Epithelial cell of proximal tubule (primary cell): ENCODE measurements at places on chromosomes 2 and 18.

DNA sequence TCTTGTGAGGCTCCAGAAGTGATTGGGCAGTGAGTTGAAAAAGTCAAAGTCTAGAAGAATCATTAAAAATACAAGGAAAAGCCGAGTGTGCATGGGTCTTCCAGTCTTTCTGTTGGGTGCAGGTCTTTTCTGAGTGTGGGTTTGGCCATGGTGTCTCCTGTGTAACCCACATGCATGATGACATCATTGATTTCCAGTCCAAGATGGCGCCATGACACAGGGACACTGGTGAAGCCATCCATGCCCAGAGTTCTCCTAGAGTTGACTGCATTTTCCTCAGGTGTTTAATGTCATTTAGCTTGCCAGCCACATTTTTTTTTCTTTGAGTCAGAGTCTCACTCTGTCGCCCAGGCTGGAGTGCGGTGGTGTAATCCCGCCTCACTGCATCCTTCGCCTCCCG lies 35.9 kb downstream of the SH3BP4 start:
- DNase-seq = no peak

- no peak for DNase-seq
These were observed 27.9 kb downstream of the WDR33 start for GRCh38 chr2:127783101-127783500.

- DNase-seq = no peak
These were observed 83.6 kb downstream of the ACVR1 start for GRCh38 chr2:157792335-157793052.

DNA sequence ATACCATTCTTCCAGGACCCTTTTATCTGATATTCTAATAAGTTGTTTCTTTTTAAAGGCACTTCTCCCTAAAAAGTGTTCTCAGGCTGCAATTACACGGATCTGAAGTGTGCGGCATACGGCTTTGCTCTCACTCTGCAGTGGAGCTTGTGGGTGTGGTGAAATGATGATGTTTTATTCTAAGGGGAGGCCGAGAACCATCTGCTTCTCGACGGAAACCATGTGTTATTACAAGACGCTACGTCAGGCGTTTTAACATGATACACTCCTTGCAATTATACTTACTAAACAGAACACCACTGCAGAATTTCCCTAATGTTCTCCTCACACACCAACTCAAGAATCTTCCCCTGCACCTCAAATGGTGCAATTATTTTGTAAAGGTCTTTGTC lies 34.9 kb upstream of the CTDP1 start:
- DNase-seq = no peak

- DNase-seq = no peak
These were observed 143.6 kb downstream of the CCDC148 start for GRCh38 chr2:158312981-158313380.

- DNase-seq = no peak
These were observed 344.6 kb downstream of the ARHGAP15 start for GRCh38 chr2:143473820-143474219.

GRCh38 chr2:109375656-109376055 lies 238.1 kb downstream of the SEPTIN10 start:
- DNase-seq = no peak

GRCh38 chr18:54772056-54772455 lies 56.2 kb upstream of the RAB27B start:
- DNase-seq = no peak

DNA sequence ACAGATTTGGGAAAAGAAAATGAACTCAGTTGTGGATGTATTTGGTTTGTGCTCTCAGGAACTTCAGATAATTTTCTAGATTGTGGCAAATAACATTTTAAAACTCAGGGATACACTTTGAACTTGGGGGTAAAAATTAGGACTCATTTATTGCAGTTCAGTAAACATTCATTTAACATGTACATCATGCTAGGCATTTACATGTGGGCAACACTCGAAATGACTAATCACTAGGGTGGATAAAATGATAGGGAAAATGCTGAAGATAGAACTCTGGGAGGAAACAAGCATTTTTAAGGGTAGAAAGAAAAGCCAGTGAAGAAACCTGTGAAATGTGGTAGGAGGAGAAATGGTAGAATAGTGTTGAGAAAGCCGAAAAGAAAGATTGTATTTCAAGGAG lies 7.8 kb downstream of the FAM117B start:
- DNase-seq = no peak

GRCh38 chr18:12336171-12336613 lies 28.2 kb downstream of the TUBB6 start:
- DNase-seq = peak; percentile 43

GRCh38 chr2:109324861-109325260 lies 195.9 kb downstream of the SH3RF3 start:
- DNase-seq = no peak

DNA sequence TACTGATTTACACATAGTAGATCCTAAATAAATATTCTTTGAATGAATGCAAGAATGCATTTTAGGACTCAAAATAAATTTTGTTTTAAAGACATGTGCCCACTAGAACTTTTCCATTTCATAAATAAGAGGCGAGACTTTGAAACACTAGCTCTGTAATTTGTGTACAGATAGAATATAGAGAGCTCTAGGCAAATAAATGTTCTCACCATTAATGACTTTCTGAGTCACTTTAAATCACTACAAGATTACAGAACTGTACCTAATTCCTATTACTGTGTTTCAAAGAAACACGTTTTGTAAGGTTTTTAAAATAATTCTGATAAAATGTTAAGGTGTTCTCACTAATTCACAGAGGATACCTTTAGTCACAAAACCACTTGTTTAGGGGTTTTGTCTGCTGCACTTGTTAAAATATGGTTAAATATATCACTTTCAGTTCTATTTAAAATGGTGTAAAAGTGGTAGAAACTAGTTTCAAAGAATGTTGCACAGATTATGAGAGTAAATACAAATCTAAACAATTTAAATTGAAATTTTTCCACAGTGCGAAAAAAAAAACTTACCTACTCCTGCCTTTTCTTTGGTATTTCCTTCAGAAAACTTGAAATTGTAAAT lies 158.7 kb upstream of the ZC3H15 start:
- no peak for DNase-seq

- no peak for DNase-seq
These were observed 38.7 kb upstream of the CREB1 start for GRCh38 chr2:207491086-207491485.

- no peak for DNase-seq
These were observed 272.8 kb upstream of the MMADHC start for GRCh38 chr2:149860276-149860921.

- DNase-seq = no peak
These were observed 66.9 kb upstream of the ITM2C start for GRCh38 chr2:230797515-230798495.

- DNase-seq = no peak
These were observed 5.9 kb downstream of the GEN1 start for GRCh38 chr2:17759805-17760204.

DNA sequence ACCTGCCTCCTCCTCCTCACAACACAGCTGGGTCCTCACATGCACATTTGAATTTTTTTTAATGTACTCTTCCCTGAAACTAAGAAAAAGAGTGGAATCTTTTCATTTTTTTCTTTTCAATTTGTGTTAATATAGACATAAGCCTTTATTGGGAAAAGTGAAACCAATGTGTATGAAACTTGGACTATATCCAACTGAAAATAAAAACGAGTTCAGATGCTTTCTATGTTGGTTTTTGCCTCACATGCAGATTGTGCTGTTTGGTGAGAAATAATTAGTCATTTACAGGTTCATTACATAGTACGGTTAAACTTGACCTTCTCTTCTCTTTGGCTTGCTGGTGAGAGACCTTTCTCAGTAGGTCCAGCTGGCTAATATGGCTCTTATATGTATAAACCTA lies 515.2 kb upstream of the FANCL start:
- no peak for DNase-seq

DNA sequence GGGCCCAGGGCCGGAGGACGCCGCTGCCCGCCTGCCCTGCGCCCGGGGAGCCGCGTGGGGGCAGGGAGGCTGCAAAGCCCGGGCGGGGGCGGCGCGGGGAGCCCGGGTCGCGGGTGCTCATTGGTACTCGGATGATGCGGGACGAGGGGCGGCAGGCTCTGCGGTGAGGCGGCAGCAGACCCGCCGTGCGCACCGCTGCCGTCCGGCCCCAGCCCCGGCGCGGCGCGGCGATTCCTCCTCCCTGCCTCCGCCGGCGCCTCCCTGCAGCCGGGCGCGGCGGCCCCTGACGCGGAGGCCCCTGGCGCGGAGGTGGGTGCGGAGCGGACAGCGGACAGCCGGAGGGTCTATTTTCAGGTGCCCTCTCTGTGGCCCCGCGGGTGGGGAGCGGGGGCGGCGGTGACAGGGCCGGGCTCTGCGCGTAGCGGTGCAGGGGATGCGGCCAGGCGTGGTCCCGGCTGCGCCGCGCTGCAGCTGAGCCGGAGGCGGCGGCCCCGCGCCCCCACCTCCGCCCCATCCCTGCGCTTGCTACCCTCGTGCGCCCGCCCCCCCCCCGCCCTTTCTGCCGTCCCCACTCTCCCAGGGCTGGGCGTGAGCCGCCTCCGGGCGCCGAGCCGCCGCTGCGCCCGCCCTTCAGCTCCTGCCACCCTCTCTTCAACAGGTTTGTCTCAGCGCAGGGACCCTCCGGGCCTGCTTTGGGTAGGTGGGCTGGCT lies 640 bp downstream of the SPTBN1 start:
- DNase-seq = no peak

- DNase-seq = peak; percentile 97
These were observed 228.6 kb upstream of the CHST9 start for GRCh38 chr18:27413495-27414401.

DNA sequence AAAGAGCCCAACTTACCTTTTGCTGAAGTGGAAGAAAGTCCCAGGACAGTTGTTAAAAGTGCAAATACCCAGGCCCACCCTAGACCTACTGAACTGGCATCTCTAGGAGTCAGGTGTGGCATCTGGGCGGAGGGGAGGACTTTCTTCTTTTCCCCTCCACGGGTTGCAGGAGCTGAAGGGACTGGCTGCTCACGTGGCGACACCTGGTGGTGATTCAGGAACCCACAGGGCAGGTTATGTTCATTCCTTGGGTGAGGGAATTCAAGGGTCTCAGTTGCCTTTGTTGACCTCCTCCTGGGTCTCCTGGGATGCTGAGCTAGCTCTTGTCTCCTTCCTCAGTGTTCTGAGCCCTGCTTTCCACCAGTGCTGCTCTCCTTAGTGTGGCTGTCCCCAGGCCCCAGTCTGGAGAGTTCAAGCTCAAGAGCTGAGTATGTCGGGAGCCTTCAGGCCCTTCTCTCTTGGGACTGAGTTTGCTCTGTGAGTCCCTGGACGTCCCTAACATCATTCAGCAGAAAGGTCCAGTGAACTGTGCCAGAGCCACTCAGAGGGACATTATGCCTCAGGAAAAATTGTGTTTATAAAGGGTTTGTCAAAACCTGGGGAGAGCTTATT lies 56.9 kb downstream of the DYSF start:
- no peak for DNase-seq

GRCh38 chr2:198220763-198221610 lies 416.6 kb downstream of the PLCL1 start:
- DNase-seq = no peak

DNA sequence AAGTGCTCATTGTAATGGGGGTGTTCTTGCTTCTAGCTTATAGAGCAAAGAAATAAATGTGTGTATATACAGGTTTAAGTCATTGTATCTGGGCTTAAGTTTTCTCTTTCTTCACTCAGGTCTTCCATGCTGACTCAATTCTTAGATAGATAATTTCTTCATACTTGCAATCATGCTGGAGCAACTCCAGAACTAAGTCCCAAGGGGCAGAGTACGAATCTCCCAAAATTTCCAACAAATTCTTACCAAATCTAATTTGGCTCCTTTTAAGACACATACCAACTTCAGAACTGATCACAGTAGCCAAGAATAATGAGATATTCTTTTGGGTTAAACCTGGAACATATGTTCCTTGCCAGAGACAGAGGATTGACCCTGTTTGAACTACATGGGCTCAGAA lies 4.3 kb upstream of the SPAG16 start:
- no peak for DNase-seq

DNA sequence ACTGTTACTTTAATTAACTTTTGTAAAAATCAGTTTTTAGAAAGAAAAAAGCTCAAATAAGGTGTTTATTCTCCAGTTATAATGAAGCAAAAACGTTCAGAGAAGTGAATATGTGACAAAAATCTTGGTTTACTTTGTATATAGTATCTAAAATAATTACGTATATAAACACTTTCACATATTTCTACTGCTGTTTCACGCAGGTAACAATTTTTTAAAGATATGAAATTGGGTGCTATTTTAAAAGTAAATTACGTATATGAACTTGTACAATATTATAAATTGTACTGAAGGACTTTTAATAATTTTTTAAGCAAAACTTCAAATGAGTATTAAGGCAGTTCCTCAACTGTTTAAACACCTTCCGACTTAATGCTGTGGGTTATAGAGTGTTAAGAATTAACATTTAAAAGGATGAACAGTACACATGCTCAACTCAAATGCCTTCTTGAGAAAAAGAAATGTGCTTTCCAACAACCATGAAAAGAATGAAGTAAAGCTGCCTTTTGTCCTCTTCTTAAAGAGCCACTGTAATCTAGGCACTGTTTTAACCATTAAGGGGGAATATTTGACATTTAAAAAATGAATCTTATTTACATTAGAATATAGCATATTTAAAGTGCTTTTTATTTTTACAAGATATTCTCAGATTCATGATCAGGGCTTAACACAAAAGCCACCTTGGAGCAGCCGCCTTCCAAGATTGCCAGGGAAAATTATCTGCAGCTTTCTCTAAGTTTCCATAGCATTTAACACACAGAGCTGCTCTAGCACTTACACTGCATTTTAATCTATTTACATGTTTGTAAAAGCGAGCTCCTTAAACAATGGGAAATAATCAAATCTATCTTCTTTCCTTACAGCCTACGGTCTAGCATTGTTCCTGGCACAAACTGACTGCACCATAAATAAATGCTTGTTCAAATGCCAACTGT lies 56.5 kb upstream of the CDKL4 start:
- DNase-seq = no peak

DNA sequence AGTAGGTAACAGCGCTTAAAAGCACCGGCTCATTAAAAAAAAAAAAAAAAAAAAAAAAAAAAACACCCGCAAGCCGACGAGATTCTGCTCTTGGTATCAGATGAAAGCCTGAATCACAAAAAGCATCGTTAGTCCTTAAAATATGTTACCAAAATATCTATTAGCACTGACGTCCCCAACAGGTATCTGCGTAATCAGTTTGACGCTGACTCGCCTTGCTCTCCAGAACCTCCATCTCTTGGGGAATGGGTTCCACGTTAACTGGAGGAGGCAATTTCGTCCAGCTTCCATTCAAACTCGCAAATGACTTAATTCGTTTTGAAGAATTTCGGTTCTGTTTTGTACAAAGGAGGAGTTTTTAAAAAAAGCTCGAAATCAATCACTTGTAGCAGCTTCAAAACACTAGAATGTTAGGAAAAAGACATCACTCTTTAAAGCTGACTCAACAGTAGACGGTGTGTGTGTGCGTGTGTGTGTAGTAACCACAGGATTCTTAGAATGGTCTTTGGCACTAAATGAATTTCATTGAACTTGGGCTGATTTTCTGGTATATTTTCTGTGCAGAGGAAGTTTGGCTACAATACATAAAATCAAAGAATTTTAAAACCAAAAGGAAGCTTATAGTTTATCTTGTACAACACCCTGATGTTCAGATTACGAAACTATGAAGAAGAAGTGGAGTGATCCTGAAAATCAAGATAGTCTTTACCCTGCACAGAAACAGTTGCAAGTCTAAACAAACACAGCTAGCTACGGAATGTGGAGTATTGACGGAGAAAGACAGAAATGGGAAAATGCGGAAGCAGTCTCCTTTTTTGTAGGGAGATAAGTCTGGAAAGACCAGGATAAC lies 1.1 kb upstream of the PGAP1 start:
- DNase-seq = peak; percentile 64
